HFF-Myc (cell line): ENCODE measurements at places on chromosomes 16 and 17.
A peak's percentile ranks its signal among the peaks of the same experiment; 100 is the strongest.

GRCh38 chr17:50177983-50178834, 12.4 kb downstream of the SGCA start:
- DNase-seq: peak; percentile 90

DNA sequence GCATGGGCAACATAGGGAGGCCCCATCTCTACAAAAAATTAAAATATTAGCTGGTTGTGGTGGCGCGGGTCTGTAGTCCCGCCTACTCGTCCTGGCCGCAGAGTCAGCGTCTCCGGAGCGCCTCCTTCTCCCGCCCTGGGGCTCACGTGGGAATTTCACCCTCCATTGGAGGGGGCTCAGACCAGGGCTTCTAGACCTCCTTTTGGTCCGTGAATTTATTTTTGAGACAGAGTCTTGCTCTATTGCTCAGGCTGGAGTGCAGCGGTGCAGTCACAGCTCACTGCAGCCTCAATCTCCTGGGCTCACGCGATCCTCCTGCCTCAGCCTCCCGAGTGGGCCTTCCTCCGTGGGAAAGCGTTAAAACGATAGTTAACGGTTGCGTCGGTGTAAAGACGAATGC, 394 bp upstream of the NME4 start:
- DNase-seq: no peak

GRCh38 chr16:49526860-49527365, 153.3 kb downstream of the C16orf78 start:
- no peak for DNase-seq

GRCh38 chr17:74839990-74840852, 19.5 kb downstream of the GRIN2C start:
- DNase-seq: no peak

DNA sequence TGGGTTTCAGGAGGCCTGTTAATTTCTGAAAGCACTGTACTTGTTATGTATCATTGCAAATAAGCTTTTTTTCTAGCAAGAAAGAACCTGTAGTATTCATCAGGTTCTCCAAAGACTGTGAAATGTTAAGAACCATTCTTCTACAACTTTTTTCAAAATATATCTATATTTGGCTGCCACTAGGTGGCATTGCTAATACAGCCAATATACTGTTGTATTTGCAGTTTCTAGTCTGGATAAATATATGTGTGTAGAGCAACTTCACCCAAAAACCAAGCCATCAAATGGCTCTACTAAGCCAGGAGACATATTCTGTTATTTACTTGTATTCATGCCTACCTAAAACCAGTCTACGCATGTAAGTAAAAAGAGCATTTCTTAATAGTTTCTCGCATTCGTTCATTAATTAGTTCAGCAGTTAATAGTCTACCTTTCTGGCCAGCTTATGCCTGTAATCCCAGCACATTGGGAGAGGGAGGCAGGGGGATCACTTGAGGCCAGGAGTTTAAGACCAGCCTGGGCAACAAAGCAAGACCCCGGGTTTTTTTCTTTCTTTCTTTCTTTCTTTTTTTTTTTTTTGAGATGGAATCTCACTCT, 39.5 kb downstream of the VMP1 start:
- DNase-seq: no peak

GRCh38 chr17:81115749-81116464, 49.4 kb upstream of the PVALEF start:
- no peak for DNase-seq

- DNase-seq: no peak
Observed at GRCh38 chr16:81637336-81638235, 141.5 kb upstream of the PLCG2 start.

DNA sequence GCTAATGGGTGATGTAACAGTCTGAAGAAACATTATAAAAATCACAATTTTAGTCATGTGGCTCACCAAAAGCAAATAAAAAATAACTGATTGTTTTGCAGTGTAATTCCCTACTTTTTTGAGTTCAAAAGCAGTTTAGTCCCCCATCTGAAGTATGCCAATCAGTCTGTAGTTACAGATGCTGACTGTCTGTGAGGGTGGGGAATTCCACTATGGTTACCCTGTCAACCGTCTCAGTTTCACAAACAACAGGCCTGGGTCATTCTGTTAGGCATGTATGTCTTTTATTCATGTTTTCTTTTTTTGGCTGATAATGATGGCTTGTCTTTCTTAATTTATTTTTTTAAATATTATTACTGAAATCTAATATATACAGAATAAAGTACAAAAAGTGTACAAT, 69.3 kb downstream of the STXBP4 start:
- DNase-seq: no peak

DNA sequence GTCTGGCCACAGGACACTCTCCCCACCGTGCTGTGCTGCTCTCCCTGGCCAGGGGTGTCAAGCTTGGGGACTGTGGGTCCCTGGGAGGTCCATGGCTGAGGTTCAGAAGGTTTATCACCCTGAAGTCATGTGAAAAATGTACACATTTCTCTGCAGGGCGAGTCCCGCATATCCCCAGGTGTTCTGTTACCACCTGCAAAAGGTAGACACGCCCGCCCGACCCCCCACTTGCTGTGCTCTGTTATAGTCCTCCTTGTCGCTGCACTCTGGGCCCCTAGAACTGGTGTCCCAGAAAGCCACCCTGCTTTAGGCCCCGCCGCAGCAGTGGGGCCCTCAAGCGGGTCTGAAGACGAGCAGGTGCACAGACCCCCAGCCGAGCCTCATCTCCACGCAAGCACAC, 11.8 kb downstream of the JPT2 start:
- DNase-seq: no peak

- DNase-seq: no peak
Observed at GRCh38 chr17:13981881-13982280, 87.4 kb upstream of the COX10 start.

DNA sequence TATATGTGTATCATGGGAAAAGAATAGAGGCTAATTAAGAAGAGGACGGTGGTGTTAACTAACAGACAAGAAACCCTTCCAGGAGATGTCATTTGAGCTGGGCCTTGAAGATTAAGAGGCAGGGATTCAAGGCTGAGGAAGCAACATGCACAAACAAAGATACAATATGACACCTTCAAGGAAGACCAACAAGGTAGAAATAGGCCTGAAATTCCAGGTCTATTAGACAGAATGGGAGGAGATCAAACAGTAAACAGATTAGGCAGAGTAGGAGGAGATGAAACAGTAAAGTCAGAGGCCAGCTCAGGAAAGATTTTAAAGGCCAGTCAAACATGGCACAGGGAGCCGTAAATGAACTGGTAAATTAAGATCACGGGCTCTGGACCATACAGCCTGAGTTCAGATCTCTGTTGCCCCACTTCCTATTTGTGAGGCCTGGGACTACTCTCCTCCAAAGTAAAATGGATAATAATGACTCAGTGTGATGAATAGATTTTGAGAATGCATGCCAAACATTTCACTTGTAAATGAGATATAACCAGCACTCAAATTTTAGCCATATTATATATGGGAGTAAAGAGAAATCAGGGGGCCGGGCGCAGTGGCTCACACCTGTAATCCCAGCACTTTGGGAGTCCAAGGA, 38.9 kb downstream of the USP31 start:
- DNase-seq: no peak

- DNase-seq: no peak
Observed at GRCh38 chr17:72119873-72120641, 763 bp upstream of the SOX9 start.

GRCh38 chr16:87380881-87381280, 2.7 kb downstream of the FBXO31 start:
- DNase-seq: no peak

DNA sequence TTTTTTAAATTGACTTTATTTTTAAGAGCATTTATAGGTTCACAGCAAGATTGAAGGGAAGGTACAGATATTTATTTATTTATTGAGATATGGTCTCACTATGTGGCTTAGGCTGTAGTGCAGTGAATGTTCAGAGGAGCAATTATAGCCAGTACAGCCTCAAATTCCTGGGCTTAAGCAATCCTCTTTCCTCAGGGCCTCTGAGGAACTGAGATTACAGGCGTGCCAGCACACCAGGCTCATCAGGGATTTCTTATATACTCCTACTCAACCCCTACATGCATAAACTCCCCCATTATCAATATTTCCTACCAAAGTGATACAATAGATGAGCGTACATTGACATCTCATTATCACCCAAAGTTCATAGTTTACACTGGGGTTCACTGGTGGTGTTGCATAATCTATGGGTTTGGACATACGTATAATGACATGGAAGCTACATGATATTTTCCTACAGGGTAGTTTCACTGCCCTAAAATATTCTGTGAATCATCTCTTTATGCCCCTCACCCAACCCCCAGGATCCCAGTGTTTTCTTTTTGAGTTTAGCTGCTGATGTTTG, 33.5 kb downstream of the HS3ST3B1 start:
- DNase-seq: no peak

DNA sequence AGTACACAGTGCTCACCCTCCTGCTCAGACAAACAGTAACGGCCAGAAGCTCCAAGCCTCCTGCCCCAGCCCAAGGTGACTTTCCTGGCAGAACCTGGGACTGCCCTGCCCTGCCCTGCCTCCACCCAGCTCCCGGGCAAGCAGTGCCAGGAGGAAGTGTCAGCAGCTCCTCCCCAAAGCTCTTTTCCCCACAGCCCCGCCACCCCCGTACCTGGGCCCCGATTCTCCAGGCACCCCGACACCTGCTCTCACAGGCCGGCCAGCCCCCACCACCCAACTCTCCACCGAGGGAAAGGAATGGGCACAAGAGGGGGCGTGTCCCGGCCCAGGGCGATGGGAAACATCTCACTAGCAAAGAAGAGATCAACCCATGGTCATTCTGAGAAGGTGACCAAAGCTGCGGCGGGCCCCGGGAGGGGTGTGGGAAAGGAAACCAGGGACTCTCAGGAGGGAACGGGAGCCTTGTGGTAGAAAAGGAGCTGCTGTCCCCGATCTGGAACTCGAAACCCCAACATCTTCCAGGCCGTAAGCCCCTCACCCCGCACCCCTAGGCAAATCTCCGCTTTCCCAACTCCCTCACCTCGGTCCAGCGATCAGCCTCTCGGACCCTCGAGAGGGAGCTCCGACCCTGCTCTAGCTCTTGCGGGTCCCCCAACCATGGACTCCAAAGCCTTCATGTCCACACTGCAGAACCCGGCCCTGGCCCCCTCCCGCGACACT, 1.2 kb downstream of the BCAR1 start:
- no peak for DNase-seq

- no peak for DNase-seq
Observed at GRCh38 chr16:6252541-6252940, 1080.1 kb upstream of the RBFOX1 start.

DNA sequence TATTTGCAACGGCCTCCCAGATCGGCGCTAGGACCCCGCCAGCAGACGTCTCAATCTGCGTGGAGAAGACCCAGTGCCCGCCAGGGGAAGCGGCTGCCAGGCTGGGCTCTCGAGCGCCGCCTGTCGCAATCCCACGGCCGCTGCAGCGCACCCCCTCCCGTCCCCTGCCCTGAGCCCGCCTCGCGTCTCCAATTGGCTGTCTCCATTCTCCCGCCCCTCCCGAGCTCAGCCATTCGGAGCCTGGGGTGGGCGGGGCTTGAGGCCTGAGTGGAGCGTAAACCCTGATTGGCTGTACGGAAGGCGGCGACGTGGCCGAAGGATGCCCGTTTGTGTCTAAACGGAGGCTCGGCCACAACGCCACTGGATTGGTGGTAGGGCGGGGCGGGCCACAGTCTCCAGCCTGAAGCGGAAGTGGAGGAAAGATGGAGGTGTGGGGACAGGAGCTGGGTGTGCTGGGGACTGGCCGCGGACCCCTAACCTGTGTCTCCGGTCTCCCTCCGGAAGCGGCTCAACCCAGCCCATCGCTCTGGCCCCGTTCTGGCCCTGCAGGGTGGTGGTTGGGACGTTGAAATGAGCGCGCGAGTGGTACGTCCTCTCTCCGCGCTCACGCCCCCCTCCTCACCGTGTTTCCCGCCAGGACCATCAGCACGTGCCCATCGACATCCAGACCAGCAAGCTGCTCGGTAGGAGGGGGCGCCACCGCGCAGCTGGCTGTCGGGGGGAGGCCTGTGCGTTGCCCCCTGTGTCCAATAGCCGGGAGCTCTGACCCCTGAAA, at the start of gene CDK5RAP3:
CDK5RAP3 (plus strand) TSS at position 389 of the 775 bp plus-strand sequence; CDS start at position 423, 34 bp downstream.
- DNase-seq: peak; percentile 98

DNA sequence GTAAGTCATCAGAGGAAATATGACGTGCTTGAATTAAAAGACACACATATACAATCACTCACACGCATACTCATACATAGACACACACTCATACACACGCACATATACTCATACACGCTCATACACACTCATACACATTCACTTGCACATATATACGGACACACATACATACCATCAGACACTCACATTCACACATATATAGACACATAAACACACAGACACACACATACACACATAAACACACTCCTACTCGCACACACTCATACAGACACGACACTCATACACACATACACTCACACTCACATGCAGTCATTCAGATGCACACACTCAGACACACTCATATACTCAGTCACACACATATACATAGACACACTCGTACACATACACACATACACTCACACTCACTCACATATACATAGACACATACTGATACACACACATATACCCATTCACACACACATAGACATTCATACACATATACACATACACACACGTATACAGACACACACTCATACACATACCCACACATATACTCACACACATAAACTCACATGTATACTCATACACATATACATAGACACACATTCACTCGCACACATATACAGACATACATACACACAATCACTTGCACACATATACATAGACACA, 24.9 kb upstream of the NUDT16L1 start:
- no peak for DNase-seq

DNA sequence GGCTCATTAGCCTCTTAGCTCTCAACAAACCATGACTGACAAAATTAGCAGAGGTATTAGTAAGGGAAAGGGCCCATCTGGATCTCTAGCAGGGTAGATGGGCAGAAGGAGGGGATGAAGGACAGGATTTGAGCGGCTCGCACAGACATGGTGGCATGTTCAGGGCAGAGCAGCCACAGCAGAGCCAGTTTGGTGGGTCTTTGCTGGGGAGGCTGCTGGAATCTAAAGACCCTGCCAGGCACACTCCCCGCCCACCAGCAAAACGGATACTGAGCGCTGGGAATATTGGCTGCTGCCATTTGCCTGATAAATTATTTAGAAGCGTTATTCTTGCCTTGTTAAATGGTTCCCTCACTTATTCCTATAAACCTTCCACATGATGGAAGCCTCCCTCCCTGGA, 20.7 kb upstream of the NAT9 start:
- no peak for DNase-seq

GRCh38 chr17:1732833-1733321, 8.4 kb downstream of the WDR81 start:
- no peak for DNase-seq

DNA sequence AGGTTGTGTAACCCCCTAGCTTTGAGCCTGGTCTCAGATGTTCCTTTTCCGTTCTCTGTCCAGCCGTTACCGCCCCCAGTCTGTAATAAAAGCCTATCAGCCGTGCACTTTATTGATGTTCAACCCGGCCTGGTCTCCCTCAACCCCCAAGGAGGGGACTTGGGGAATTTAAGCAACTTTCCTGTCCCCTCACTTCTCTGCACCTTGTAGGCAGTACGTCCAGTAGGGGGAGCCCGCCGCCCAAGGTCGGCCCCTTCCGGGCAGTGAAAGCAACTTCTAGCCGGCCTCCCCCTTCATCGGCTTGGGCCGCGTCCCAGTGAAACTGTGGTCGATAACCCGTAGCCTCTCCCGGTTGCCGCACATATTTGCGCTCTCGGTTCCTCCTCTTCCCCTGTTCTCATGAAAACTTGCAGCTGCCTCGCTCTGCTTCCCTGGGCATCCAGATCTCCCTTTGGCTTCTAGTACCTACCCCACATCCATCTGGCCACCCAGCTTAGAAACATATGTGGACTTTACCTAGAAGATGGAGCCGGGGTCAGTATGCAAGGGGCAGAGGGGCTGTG, 7.9 kb downstream of the PNPO start:
- no peak for DNase-seq
